Fibroblast of villous mesenchyme (primary cell): ENCODE measurements at places on chromosomes 12 and 14.
A peak's percentile ranks its signal among the peaks of the same experiment; 100 is the strongest.

- peak; percentile 33 for DNase-seq
Measured at GRCh38 chr12:92506460-92506859, 196.3 kb upstream of the PLEKHG7 start.

GRCh38 chr12:111024205-111024801 is 103.9 kb upstream of the MYL2 start:
- DNase-seq = peak; percentile 19

DNA sequence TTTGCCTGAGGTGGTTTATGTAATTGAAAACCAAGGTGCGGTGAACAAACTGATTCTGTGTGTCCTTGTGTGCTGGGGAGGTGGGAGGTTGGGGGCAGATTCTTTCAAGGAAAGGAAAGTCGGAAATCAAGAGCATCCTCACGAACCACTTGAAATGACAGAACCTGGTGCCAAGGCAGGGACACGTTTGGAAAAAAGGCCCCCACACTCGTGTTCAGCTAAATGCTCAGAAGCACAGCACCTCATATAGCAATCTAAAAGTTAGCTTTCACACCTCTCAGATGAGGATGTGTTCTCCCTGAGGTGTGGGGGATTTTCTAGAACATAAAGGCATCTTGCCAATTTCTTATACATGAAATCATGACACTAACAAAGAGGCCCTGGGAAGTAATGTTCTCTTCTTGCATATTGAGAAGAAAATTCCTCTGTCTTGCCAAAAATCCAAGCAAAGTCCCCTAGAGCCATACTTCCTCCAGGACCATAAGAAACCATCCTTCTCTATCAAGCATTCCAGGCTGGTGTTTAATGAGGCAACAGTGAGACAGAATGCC is 119.6 kb downstream of the PLXNC1 start:
- DNase-seq = no peak

- DNase-seq = peak; percentile 30
Measured at GRCh38 chr12:130872179-130873096, 572 bp downstream of the RAN start.

DNA sequence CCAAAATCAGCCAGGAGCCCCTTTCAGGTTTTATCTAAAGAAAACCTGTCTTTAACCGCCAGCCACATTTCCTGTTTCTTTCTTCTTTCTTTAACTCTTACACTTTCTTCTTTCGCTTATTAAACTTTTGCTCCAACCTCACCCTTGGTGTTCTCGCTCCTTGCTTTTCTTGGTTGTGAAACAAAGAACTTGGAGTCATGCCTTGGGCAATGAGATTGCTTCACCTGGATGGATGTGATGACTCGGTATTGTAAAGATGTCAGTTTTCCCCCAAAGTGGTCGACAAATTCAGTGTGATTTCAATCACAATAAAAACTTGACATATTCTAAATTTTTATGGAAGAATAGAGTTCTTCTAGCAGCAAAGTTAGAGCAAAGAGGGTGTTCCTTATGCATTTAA is 16.2 kb upstream of the TCL1A start:
- no peak for DNase-seq

- DNase-seq = no peak
Measured at GRCh38 chr14:36129181-36129580, 47.3 kb downstream of the PTCSC3 start.

GRCh38 chr12:122155705-122156104 is 18.3 kb downstream of the IL31 start:
- DNase-seq = no peak

DNA sequence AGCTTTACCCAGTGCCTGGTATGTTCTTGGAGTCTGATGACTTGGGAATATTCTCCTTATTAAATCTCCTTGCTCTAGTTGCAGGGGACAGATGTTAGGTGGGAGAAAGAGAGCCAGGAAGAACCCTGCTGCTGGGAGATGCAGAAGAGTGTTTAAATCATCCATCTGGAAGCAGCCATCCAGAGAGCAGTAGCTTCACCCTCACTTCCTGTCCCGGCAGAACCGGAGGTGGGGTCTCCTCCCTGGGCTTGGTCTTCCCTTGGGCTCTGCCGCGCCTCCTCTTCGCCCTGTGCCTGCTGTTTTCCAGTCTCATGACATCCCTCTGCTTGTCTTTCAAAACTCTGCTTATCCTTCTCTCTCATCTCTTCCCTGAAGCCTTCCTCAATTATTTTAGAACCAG is 15.5 kb downstream of the B4GALNT3 start:
- no peak for DNase-seq

GRCh38 chr12:40312196-40312595 is 87.4 kb downstream of the LRRK2 start:
- no peak for DNase-seq

GRCh38 chr12:70418101-70418500 is 52.0 kb downstream of the KCNMB4 start:
- DNase-seq = peak; percentile 30

- peak; percentile 41 for DNase-seq
Measured at GRCh38 chr12:122079532-122080081, 1.1 kb downstream of the MLXIP start.
